GM12865 (cell line): ENCODE measurements at places on chromosomes 2 and 18.

DNA sequence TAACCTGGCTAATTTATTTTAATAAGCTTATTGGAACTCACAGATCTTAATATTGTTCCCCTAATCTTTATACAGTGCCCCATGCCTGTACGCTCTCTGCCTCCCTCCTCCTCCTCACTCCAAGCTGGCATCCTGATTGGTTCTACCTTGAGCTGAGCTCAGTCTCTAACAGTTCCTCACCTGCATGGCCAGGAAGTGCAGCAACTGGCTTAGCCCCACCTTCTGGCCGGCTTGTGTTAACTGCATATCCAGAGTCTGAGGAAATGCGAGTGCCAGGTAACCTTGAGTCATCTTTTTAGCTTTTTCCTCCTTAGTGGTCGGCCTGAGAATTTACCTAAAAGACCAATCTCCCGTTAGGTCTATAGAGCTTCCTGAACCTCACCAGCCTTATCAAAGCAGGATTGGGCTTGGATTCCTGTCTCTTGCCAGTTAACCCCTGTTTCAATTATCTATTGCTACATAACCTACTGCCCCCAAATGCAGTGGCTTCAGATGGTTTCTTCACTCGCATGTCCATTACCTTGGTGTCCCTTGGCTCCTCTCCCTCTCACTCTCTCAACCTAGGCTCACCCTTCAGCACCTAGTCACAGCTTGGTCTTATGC is 89.5 kb upstream of the STK39 start:
- peak; percentile 48 for DNase-seq

DNA sequence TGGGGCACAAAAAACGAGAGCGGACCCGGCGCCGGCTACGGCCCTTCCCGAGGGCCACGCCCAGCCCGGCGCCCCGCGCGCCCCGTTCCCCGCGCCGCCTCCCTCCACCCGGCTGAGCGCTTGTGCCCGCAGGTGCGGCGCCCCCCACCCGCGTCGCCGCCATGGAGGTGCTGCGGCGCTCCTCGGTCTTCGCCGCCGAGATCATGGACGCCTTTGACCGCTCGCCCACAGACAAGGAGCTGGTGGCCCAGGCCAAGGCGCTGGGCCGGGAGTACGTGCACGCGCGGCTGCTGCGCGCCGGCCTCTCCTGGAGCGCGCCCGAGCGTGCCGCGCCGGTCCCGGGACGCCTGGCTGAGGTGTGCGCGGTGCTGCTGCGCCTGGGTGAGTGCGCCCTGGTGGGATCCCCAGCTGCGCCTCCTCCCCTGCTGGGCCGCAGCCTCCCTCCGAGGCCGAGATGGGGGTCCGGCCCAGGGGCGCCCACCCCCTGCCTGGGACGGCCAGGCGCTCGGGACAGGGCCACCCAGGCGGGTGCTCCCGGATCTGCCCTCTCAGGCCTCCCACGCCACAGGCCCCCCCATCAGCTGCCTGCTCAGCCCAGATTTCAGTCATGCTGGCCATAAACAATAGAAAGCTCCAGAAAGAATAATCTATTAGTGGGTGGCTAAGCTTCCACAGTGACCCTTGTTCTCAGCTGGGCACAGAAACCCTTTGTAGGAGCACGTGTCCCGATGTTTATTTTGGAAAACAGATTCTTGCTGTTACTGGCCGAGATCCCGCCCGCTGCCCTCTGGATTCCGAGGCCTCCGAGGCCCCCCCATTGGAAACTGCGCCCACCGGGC is 997 bp downstream of the BOK start:
- peak; percentile 50 for DNase-seq

DNA sequence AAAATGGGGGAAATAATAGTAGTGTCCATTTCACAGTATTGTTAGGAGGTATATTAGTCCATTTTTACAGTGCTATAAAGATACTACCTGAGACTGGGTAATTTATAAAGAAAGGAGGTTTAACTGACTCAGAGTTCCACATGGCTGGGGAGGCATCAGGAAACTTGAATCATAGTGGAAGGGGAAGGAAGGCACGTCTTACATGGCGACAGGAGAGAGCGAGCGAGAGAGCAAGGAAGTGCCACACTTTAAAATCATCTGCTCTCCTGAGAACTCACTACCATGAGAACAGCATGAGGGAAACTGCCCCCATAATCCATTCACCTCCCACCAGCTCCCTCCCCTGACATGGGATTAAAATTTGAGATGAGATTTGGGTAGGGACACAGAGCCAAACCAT is 23.4 kb downstream of the MGAT5 start:
- DNase-seq: no peak

GRCh38 chr2:146661473-146662096 is 1183.2 kb upstream of the ACVR2A start:
- DNase-seq: peak; percentile 16

GRCh38 chr2:75607988-75608683 is 38.4 kb upstream of the MRPL19 start:
- no peak for DNase-seq

DNA sequence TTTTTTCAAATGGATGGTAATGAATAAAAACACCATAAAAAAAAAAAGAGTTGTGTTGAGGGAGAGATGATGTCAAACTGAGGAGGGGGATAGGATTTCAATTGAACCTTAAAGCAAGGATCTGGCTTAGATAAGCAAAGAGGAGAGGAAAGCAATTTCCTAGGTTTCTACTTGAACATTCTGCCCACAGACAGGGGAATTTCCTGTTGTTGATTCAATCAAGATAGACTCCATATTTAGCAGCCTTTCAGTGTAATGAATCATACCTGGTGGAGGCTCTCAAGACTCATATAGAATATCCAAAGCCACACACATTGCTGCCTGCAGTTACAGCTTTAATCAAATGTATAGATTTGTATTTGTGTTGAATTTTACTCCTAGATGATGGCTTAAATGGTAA is 294.4 kb upstream of the PIK3C3 start:
- no peak for DNase-seq

- DNase-seq: no peak
Measured at GRCh38 chr2:70716131-70716743, 51.8 kb downstream of the ADD2 start.

DNA sequence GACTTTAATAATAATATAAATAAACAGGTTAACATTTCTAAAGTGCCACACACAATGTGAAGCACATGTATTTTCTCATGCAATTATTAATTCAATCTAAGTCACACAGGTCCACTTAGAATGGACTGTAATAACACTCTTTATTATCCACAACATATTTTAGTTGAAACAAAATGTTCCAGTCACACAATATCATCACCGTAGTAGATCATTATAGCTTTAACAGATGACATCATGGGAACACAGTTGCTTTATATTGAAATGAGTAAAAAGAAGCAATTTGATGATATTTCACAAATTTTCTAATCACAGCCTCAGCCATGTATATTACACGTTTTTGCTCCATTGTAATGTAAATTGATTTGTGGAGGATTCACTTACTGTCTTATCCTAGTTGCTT is 266.3 kb downstream of the MEIS1 start:
- DNase-seq: no peak

DNA sequence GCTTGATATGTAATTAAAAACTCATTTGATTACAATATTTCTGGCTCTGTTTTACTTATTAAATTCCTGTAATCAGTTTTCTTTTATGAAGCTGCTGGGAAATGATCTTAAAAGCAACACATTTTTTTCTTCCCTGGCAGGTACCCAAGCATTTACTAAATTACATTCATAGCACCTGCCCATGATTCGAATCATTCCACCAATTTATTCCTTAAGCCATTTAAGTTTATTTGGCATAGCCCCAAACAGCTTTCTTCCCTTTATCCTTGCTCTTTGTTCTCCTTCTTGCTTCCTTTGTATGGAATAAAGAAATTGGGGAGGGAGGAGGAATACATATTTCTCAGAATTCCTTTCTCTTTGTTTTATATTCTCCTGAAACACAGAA is 241.3 kb downstream of the AGPS start:
- DNase-seq: no peak

DNA sequence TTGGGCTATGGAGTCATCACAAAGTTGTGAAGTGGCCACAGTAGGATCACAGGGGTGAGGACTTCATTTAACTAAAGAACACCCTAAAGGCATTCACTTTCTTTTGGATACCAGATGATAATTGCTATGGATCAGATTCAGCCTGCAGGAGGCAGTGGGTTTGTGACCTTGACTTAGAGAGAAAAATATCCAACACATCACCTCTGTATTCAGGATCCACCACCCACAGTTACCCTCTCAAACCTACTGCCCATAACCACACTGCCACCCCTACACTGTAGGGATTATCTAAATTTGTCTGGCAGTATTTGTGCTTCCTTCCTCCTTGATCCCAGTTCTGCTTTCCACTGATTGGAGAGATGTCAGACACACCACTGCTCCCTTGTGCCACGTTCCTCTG is 269.4 kb downstream of the MYCN start:
- no peak for DNase-seq

GRCh38 chr2:144596073-144596871 is 76.4 kb upstream of the ZEB2 start:
- DNase-seq: peak; percentile 50

DNA sequence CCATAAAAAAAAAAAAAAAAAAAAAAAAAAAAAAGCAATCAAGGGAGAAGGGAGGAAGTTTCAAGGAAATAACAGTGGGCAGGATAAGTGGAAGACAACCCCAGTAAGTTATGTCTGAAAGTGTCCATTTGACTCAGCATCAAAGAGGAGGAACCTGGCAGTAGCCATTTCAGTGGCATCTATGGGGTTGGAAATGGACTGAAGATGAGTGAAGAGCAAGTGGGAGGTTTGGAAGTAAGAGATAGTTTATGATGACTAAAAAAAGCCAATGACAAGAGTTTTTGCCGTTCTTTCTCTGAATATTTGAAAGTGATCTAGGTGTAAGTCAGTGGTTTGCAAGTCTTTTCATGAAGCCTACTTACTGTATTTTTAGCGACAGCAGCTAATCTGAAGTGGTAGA is 9.2 kb upstream of the SELENOI start:
- no peak for DNase-seq

GRCh38 chr18:11850821-11851145 is 430 bp upstream of the CHMP1B start:
- no peak for DNase-seq

DNA sequence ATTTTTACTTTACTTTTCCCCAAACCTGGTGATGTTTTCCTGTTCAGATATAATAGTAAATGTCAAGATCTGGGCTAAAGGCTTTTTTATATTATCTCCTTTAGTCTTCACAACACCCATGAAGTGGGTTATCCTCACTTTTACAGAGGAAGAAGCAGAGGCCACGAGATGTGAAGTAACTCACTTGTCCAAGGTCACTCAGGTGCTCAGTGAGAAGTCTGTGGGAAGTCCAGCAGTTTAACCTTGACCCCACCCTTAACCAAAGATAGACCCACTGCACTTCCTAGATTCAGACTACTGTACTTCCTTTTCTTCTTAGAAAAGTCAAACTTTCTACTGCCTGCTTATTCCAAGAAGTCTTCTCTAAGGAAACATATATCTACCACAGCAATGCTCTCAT is 56.3 kb upstream of the STAT1 start:
- no peak for DNase-seq

- no peak for DNase-seq
Measured at GRCh38 chr18:13501543-13501887, 224.8 kb downstream of the FAM210A start.

DNA sequence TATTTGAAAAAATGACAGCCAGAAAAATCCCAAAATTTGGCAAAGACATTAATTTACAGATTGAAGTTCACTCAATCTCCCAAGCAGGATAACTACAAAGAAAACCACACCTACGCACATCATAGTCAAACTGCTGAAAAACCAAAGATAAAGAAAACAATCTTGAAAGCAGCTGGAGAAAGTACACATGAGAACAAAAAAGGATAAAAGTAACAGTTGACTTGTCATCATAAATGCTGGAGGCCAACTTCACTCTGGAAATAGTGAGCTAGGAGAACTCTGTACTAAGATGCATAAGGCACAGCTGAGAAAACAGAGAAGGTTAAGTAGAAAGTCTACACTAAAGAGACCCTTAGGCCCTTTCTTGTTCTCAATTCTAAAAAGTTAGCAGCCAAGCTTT is 73.1 kb downstream of the TLK1 start:
- DNase-seq: no peak

- DNase-seq: peak; percentile 46
Measured at GRCh38 chr2:96325041-96325883, at the start of gene ITPRIPL1. TSS of gene ITPRIPL1 (plus strand) at chr2:96325317. CDS start at chr2:96325840, 523 bp downstream.

- DNase-seq: no peak
Measured at GRCh38 chr2:139403948-139404347, 623.8 kb upstream of the NXPH2 start.

- peak; percentile 38 for DNase-seq
Measured at GRCh38 chr2:43542285-43542933, 53.4 kb downstream of the THADA start.

- DNase-seq: no peak
Measured at GRCh38 chr2:45653122-45653913, 1.8 kb downstream of the PRKCE start.

GRCh38 chr18:79406708-79407107 is 11.0 kb downstream of the NFATC1 start:
- DNase-seq: no peak

DNA sequence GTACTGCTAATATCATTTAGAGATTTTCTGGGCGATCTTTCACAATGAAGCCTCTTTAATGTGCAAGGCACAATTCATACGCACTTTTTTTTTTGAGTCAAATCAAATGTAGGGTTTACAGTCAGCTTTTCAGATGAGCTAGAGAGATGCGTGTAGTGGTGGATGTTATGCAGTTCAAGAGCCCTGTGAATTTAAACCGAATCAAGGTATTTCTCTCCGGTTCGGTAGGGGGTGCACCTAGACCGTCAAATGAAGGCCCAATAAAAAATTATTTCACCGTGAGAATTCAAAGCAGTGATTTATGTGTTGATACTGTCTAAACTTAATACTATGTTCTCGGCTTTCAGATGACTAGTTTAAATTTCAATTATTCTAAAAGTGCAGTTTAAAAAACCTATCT is 1.1 kb downstream of the PTH2R start:
- DNase-seq: peak; percentile 27
